ENCODE measurements at places on chromosomes 7 and 10.
A peak's percentile ranks its signal among the peaks of the same experiment; 100 is the strongest.

GRCh38 chr7:151752816-151753595, 123.9 kb downstream of the PRKAG2 start:
- DNase-seq = no peak

GRCh38 chr7:52811537-52811936, 223.9 kb upstream of the POM121L12 start:
- DNase-seq = no peak

DNA sequence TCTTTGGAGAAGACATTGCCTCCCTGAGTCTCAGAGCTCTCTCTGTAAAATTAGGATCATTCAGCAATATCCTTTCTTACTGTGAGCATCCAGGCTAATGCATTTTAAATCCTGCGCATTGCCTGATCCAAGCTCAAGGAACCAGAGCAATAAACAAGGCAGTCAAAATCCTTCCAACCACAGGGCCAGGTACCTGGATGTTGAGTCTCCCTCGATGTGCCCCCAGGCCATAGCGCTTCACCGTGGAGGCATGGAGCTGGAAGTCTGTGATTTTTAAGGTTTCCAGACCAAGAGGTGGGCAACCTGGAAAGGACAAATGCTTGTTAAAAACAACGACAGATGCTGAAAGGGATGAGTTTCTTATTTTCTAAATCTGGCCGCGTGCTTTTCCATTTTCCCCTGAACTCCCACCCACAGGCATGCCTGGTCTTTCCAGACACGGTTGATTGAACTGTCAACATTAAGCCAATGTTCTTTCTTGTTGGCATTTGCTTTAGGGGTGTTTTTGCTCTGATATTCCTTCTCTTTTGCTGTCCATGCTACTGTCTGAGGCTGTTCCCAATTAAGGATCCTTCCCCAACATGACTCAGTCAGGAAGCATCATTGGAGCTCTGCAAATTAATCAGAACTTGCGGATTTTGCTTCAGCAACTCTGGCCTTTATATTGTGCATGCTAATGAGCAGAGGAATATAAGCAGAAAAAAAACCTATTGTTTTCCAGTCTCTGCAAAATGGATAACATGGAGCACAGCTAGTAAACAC, 29.0 kb downstream of the CPXM2 start:
- DNase-seq = peak; percentile 39

- no peak for DNase-seq
These were observed 137.1 kb downstream of the OAT start for GRCh38 chr10:124281666-124282065.

DNA sequence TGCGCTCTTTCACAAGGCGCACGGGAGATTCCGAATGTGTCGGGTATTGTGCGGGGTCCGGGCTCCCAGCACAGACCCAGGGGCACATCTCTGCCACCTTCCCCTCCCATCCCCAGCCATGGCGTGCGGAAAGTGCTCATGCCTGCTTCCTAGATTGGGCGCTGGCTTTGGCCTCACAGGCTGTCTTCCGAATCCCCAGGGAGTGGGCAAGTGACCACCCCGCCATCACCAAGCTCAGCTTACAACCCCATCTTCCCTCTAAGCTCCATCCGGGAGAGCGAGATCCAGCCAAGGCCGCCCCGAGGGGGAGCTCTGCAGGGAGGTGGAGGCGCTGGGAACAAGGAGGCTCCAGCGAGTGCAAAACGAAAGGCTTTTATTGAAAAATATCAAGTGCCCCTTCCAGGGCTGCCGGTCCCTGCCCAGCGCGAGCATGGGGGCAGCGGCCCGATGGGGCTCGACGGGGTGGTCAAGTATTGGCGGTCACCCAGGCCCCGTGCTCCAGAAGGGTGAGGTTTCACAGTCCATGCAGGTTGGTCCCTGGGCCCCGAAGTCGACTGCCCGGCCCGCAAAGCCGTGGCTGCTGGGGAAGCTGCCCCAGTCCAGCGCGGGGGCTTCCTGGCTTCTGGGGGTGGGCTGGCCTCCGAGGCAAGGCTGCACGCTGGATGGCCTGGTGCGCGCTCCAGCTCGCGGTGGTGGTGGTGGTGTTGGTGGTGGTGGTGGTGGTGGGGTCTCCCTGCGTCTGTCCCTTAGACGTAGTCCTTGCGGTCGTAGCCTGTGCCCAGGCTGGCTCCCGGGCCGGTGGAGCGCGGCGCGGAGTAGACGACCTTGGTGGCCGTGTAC, 1.2 kb downstream of the CLDN3 start:
- no peak for DNase-seq

DNA sequence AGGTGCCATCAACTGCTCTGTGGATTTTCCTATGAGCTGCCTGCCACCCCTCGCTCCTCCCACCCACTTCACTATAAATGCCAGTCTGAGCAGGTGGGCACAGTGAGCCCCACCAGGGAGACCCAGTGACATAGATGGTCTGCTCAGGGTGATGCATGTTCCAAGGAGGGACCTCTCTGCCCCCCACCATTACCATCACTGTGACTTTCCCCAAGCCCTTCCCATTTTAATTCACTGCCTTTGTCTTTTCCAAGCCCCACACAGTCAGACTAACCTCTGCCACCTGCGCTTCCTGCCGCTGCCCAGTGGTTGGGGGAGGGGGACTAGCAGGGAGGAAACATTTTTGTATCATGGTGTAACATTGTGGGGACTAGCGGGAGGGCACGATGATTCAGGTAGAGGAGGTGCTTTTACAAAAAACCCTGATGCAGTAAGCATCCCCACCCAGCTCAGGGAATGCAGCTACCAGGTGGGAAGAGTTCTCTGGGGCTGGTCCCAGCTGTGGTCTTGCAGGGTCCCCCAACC, 24.6 kb downstream of the PRSS2 start:
- no peak for DNase-seq

- no peak for DNase-seq
These were observed 434.2 kb upstream of the POT1 start for GRCh38 chr7:125363873-125364272.

GRCh38 chr10:77710759-77711682, 73.4 kb upstream of the KCNMA1 start:
- no peak for DNase-seq

GRCh38 chr10:90635111-90635765, 222.6 kb downstream of the HTR7 start:
- no peak for DNase-seq

GRCh38 chr7:98244871-98245270, 7.2 kb downstream of the TECPR1 start:
- no peak for DNase-seq

All from GM04503 (cell line).